ENCODE measurements at places on chromosomes 5 and 9.

- no peak for DNase-seq
These were observed 663.8 kb upstream of the CDH9 start for GRCh38 chr5:27701931-27702903.

DNA sequence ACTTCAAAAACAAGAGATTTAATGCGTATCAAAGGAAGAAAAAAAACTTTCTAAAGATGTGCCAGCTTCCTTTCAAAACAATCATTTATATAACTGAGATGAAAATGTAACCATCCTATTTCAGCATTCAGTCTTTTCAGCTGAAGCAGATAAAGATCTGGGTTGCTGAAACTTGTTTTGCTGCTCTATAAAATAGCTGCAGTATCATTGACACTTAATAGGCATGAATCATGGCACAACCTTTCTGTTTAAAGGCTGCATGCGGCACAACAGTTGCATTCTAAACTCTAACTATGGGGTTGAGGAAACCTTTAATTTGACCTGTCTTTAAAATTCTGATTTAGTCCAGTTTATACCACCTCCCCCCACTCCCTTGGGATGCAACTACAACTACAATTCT lies 196.7 kb downstream of the MPDZ start:
- no peak for DNase-seq

DNA sequence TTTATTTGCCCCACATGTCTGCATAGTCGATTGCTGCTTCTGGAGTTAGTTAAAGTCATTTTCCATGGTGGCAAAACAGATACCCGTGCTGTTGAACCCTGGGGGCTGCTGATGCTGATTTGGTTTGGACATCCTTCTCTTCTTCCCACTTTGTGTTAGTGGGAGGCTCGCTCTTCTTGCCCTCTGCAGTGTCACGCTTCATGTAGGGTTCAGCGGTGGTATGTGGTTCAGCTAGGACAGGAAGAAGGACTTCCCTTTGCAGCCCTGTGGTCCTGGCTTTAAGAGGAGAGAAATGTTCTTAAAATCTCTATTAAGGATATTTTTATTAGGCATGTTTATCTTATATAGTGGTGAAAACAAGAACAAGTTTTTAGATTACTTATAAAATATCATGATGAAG lies 36.2 kb downstream of the SLC36A1 start:
- DNase-seq = no peak

GRCh38 chr9:36126016-36126730 lies 10.4 kb upstream of the GLIPR2 start:
- DNase-seq = no peak

- peak; percentile 91 for DNase-seq
These were observed at the start of gene DYNC2I2 for GRCh38 chr9:128656416-128657343. TSS of gene DYNC2I2 (minus strand) at chr9:128656847. CDS start at chr9:128656726, 121 bp downstream.

GRCh38 chr9:38423973-38424843 lies at the start of gene IGFBPL1:
TSS of gene IGFBPL1 (minus strand) at chr9:38424454. CDS start at chr9:38424424, 30 bp downstream.
- DNase-seq = no peak

- DNase-seq = no peak
These were observed 1.0 kb downstream of the CERT1 start for GRCh38 chr5:75510417-75510835.

GRCh38 chr9:6703898-6704639 lies 53.7 kb upstream of the KDM4C start:
- peak; percentile 58 for DNase-seq

- no peak for DNase-seq
These were observed 226.1 kb downstream of the NR3C1 start for GRCh38 chr5:143177263-143177983.

- no peak for DNase-seq
These were observed 127.1 kb upstream of the CCNH start for GRCh38 chr5:87539839-87540238.

GRCh38 chr5:142813220-142813619 lies 43.0 kb downstream of the ARHGAP26 start:
- DNase-seq = no peak

DNA sequence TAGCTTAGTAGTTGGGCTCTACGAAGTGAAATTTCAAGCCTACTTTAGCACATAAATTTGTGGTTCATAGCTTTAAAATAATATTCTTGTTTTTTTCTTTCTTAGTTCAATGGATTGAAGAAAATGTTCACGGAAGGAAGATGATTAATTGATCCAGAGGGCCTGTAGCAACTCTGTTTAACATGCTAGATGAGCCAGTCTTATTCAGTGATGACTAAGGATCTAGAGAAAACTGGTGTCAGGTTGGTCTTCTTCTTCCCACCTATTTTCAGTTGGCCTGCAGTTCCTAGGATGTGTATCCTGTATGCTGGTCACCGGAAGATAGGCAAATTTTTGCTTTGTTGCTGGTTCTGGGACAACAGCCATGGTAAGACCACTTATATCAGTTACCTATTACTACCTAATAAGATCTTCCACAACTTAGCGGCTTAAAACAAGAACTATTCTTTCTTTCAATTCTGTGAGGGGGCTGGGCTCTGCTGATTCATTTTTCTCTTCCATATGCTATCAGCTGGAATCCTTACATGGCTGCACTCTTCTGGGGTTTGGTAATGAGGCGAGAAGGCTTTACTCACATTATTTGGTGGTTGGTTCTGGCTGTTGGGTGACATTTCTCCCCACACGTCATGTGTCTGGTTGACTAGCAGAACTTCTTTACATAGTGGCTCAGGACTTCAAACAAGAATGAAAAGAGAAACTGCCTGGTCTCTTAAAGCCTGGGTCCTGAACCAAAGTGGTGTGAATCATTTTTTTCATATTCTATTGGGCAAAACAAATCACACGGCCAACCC lies 182.7 kb upstream of the ACTBL2 start:
- no peak for DNase-seq

DNA sequence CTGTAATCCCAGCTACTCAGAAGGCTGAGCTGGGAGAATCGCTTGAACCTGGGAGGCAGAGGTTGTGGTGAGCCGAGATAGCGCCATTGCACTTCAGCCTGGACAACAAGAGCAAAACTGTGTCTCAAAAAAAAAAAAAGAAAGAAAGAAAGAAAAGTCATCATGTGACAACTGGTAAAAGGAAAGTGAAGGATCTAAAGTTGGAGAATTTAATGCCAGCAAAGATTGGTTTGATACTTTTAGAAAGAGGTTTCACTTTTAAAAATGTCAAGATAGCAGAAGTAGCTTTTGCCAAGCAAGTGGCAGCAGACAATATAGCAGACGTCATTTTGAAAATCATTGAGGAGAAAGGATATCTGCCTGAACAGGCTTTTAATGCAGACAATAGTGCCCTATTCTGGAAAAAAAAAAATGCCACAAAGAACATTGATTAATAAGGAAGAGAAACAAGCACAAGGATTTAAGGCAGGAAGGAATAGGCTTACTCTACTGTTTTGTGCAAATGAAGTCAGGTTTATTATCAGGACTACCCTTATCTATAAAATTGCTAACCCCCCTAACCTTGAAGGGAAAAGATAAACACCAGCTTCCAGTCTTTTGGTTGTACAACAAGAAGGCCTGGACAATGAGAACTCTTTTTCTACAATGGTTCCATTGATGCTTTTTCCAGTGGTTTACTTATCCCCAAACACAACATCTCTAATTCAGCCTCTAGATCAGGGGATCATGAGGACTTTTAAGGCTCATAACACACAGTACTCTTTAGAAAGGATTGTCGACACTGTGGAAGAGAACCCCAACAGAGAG lies 12.0 kb downstream of the PKD2L2 start:
- no peak for DNase-seq

- DNase-seq = no peak
These were observed 2.7 kb downstream of the EEIG1 start for GRCh38 chr9:127977884-127978647.

- no peak for DNase-seq
These were observed 151.2 kb upstream of the RUSC2 start for GRCh38 chr9:35338561-35339274.

DNA sequence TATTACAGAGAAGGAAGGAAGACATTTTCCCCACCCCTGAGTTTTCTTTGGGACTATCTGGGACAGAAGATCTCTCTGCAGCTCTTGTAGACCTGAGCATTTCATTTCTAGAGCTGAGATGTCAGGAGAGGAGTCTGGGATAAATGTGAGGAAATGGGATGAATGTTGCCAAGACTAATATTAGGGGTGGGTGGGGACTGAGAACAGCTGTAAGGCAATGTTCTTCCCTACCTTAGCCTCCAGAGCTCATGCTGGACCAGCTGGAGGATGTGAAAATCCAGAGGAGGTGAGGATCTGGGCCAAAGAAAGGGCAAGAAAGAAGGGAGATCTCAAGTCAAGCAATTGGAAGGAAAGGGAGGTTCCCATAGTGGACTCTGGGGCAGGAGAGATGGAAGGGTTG lies 23.1 kb upstream of the FOXD1 start:
- DNase-seq = no peak

GRCh38 chr5:59091965-59092364 lies 509.1 kb downstream of the RAB3C start:
- DNase-seq = no peak

- DNase-seq = no peak
These were observed 42.7 kb upstream of the IER5L start for GRCh38 chr9:129220771-129221170.

DNA sequence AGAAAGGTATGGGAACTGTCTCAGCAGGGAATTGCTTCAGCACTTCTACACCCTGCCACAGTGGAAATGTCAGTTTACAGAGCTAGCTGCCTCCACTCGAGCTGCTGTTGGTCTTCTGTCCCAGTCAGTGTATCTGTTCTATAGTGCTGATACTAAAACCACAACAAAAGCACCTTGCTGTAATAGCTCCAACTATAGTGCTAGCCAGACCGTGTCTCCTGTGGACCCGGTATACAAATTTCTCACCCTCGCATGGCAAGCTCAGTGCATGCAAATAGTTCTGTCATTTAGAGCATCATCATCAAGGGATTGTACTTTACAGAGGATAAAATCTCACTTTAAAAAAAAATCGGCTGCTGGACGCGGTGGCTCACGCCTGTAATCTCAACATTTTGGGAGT lies 51.5 kb upstream of the IQGAP2 start:
- DNase-seq = no peak

DNA sequence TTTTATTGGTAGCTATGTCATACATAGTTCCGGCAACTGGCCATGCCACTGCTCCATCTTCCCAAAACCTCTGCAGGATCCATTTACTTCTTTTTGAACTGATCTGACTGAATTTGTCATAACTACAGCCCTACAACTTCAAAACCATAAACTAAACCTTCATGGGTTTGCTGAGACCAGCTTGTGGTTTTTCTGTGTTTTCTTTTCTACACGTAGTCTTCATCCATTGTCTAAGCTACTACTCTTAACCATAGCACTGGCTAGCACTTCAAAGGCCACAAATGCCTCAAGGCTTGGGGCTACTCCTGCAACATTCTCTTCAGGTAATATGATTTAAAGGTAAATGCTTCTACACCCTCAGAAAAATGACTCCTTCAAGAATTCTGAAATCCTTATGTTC lies 9.0 kb upstream of the KIF2A start:
- no peak for DNase-seq

DNA sequence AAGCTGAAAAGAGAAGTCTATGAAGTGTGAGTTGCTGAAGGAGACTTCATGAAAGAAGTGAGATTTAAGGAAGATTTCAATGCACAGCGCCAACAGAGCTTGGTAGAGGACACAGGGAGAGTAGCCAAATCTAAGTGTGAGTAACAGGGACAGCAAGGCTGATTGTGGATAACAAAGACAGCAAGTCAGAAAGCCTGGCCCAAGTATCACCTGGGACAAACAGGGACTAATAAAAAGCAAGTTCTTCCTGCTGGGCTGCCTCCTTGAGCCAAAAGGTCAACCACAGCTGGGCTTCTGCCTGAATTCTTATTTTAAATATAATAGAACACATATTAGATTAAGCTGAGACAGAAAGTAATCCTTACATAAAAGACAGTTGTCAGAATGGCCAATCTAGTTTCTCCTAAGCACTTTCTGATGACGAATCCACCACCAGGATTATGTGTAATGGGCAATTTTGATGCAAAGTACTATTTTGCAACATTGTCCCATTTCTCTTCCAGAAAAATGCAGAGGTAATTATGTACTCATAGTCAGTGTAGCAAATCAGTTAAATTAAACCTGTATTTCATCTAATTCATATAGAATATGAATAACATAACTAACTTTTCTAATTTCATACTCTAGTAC lies 73.8 kb downstream of the MAPKAP1 start:
- DNase-seq = no peak

DNA sequence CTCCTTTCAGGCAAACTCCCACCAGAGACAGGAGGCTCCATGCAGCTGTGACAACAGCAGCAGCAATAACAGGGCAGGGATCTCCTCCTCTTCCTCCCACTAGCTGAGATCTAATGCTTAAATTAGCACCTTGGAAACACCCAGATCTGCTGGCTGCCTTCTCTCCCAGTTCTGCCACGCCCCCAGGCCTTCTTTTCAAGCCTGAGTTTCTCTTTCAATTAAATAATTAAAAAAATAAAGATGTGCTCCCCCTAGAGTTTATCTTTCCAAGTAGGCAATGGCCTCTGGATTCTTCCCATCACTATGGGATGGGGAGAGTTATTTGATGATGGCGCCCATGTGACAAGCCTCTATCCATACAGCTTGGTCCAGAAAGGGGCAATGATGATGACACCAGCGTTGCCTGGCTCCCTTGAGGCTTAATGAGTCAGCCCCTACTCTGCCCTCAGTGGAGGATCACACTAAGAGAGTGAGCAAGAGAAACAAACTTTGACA lies 3.8 kb downstream of the FAM219A start:
- no peak for DNase-seq

- DNase-seq = no peak
These were observed 2118.6 kb upstream of the C9orf72 start for GRCh38 chr9:29691758-29692407.

- DNase-seq = no peak
These were observed 204.5 kb downstream of the DENND1A start for GRCh38 chr9:123725389-123725788.

- DNase-seq = no peak
These were observed 28.0 kb upstream of the SYK start for GRCh38 chr9:90773617-90774016.

DNA sequence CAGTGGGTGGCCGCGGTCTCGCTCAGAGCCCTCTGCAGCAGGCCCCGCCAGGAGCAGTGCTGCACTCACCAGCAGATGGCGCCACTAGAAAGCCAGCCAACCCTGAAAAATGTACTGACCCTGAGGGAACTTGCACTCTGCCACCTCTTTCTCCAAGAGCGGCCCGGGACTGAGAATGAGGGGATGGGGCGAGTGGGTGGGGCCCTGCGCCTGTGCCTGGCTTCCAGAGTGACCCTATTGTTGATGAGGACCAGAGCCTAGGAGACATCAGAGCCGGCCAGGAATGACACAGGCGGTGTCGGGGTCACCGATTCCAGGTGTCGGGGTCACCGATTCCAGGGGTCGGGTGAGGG lies 2.9 kb upstream of the IL17B start:
- DNase-seq = peak; percentile 46

- no peak for DNase-seq
These were observed 21.9 kb downstream of the TRIP13 start for GRCh38 chr5:914612-915011.

Data from stimulated activated CD8-positive, alpha-beta memory T cell treated with anti-CD3 and anti-CD28 coated beads, Interleukin-15, amount 100 ng/mL, for 4 hours (primary cell).